ENCODE measurements at places on chromosomes 5 and 9. TPM values are rescaled to one million over a fixed set of nuclear protein-coding genes. Genes with fewer than 3 reads are reported as not detected.

Gene SMIM33
- not detected for total RNA-seq

Gene SLC25A2
- not detected for total RNA-seq

Gene SPINK13
- not detected for total RNA-seq

Gene ZNF474
- total RNA-seq = 0.26 TPM

Measured in bronchial epithelial cell (primary cell).